ENCODE measurements at places on chromosomes 6 and 20.

GRCh38 chr20:39698752-39699151 is 736.6 kb downstream of the DHX35 start:
- DNase-seq, result no peak

- no peak for DNase-seq
These were observed 4.4 kb downstream of the LY86 start for GRCh38 chr6:6592826-6593475.

- DNase-seq, result no peak
These were observed 109.7 kb upstream of the MMS22L start for GRCh38 chr6:97392735-97393134.

GRCh38 chr20:38162149-38162548 is 2.9 kb downstream of the TGM2 start:
- DNase-seq, result no peak

DNA sequence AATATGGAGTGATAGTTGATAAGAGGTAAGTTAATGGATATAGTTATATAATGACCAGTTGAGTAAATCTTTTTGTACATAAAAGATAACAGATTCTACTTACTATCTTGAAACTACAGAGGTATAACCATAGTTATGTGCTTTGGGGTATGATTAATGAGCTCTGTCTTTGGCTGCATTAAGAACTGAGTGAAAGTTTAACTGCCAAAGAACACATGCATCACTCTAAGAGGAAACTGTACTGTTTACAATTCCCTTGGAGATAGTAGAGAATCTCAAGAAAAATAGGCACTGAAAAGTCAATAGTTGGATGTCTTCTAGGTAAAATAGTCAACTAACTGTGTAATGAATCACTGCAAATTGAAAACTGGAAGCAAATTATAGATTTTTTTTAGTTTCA is 1129.5 kb downstream of the EPHA7 start:
- DNase-seq, result no peak

DNA sequence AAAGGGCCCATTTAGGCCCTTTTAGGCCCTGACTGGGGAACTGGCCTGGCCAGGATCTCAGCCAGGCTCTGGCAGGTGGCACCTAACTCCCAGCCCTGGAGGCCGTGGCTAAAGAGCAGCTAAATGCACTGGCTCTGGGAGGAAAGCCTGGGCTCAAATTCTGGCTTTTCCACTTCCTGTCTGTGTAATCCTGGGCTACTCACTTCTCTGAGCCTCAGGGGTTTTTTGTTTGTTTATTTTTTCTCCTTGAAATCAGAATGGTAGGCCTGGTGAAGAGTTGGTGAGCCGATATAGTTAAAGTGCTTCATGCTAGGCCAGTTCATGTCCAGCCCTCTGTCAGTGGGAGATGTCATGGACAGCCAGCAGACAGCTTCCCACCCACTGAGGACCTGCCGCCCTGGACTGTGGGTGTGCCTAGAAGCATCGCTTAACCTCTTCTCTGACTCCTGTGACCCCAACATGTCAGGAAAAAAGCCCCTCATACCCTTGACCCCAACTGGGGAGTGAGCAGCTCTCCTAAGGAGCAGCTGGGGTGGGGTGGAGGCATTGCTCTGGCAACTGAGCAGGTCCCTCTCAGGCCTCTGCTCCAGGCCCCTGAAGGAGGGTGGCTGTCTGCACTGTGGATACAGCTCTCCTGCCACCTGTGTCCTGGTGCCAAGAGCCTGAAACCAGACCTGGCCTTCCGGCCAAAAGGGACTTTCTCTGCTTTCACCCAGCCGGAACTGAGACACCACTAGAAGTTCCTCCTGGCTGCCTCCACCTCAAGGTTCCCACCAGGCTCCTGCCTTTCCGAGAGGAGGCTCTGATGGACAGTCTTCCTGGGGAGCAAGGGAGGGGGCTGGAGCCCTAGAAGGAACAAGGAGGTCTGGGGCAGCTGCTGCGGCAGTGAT is 57.2 kb upstream of the MYL9 start:
- DNase-seq, result peak; percentile 18

- DNase-seq, result no peak
These were observed 42.2 kb upstream of the ADIG start for GRCh38 chr20:38538789-38539188.

DNA sequence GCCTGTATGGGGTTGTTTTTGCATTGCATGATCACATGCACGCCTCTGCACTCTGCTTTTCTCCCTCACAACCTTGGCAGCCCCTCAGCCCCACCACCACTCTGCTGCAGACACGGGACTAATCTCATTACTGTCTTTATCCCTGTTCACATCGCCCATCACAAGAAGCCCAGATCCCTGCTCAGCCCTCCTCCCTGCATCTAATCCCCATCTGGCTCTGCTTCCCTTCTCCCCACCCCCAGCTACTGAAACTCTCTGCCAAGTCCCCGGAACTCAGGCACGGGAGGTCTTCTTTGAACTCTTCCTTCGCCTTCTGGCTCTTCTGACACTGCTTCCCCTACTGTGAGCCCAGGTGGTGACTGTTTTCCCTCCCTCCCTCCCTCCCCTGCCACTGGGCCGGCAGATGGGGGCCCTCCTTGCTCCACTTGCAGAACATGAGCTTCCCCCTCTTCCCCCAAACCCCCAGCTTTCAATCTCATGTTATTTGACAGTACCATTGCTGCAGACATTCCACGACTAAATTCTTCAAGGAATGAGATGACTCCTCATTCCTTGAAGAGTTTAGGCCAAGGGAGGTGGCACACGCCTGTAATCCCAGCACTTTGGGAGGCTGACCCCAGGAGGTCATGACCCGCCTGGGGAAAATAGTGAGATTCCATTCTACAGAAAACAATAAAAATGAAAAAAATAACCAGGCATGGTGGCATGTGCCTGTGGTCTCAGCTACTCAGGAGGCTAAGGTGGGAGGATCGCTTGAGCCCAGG is 21.9 kb upstream of the TULP1 start:
- DNase-seq, result no peak

- DNase-seq, result no peak
These were observed 10.0 kb downstream of the TRERF1 start for GRCh38 chr6:42441697-42442081.

GRCh38 chr6:56691286-56691595 is 48.6 kb upstream of the DST start:
- no peak for DNase-seq

DNA sequence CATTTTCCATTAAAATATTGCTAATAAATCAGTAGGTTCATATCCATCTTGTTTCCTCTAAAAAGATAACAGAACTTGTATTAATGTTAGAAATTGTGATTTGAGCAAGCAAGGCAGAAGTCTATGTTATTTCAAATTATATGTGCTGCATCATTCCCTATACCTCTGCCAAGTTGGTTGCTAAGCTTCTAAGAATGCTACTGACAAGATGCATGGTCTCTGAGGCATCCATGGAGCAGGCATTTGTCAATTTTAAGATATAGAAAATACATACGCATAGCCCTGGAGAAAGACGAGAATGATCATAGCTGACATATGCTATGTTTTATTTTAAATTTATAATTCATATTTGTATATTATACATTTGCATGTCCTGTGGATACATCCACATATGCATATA is 168.3 kb upstream of the THEMIS start:
- no peak for DNase-seq

DNA sequence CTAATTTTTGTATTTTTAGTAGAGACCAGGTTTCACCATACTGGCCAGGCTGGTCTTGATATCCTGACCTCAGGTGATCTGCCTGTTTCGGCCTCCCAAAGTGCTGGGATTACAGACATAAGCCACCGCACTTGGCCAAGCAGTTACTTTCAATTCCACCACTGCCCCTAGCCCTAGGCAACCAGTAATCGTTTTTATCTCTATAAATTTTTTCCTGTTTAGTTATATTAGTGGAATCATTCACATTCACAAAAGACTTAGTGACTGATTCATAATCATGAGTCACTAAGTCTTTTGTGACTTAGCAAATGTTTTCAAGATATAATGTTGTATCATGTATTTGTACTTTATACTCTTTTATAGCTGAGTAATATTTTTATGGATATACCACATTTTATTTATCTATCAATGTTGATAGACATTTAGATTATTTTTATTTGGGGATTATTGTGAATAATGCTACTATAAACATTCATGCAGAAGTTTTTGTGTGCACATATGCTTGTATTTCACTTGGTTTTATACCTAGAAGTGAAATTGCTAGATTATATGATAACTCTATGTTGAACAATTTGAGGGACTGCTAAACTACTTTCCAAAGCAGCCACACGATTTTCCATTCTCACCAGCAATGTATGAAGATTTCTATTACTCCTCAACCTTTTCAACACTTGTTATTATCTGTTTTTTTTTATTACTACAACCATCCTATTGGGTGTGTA is 421.4 kb upstream of the ID4 start:
- no peak for DNase-seq

GRCh38 chr6:164164876-164165275 is 750.4 kb downstream of the QKI start:
- no peak for DNase-seq

- DNase-seq, result no peak
These were observed 45.6 kb downstream of the RSPO3 start for GRCh38 chr6:127164036-127164435.

DNA sequence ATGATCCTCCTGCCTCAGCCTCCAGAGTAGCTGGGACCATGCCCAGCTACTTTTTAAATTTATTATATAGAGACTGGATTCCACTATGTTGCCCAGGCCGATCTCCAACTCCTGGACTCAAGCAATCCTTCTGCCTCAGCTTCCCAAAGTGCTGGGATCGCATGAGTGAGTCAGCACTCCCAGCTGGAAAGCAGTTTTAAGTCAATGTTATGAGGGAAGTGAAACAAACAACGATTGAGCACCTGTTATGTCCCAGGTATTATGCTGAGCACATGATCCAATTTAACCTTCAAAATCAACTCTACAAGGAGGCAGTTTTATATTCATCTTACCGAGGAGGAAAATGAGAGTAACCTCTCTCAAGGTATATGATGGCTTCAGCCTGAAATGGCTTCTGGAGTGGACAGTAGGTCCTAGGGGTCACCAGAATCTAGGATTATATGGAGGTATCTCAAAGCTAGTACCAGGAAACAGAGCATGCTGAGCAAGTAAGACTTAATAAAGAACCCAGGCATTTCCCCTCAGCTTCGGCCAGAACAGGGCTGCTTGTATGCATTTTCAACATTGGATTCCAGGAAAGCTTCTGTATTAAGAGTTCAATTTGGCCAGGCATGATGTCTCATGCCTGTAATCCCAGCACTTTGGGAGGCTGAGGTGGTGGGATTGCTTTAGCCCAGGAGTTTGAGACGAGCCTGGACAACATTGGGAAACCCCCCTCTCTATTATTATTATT is 55.0 kb downstream of the EDN1 start:
- DNase-seq, result no peak

DNA sequence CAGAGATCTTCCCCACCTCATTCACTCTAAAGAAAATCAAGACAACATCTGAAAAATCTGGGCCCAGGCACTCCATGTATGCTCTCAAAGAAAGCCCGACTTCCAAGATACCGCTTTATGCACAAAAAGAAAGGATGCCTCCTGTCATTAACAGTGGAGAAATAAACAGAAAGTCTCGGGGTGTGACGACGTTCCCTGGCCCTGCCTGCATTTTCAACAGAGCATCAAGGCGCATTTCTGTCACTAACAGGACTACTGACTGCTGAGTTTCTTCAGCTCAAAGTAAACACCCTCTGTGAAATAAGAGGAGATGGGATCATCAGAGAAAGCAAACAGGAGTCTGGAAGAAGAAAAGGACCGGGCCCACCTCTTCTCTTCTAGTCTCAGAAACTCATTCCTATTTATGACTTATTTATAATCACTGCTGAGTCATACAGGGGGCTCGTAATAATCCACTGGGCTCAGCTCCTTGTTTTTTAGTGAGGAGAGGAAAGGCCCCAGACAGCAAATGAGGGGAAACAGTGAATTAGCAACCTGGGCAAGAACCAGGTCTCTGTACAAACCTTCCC is 99.7 kb downstream of the ZMYND8 start:
- no peak for DNase-seq

DNA sequence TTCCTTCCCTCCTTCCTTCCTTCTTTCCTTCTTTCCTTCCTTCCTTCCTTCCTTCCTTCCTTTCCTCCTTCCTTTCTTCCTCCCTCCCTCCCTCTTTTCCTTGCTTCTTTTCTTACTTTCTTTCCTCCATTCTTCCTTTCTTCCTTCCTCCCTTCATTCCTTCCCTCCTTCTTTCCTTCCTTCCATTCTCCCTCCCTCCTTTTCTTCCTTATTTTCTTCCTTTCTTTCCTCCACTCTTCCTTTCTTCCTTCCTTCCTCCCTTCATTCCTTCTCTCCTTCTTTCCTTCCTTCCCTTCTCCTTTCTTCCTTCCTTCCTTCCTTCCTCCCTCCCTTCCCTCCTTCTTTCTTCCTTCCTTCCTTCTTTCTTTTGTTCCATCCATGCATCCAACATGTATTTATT is 35.1 kb upstream of the EDN3 start:
- no peak for DNase-seq

GRCh38 chr6:162468326-162468725 is 259.2 kb downstream of the PRKN start:
- DNase-seq, result no peak

- DNase-seq, result peak; percentile 52
These were observed 11.6 kb upstream of the SLC2A12 start for GRCh38 chr6:134063966-134064445.

- DNase-seq, result no peak
These were observed 189.0 kb upstream of the SOX4 start for GRCh38 chr6:21404577-21404976.

GRCh38 chr6:25629198-25629576 is 22.8 kb upstream of the SCGN start:
- DNase-seq, result peak; percentile 59

- DNase-seq, result no peak
These were observed 71.4 kb downstream of the ALDH5A1 start for GRCh38 chr6:24566020-24566767.

DNA sequence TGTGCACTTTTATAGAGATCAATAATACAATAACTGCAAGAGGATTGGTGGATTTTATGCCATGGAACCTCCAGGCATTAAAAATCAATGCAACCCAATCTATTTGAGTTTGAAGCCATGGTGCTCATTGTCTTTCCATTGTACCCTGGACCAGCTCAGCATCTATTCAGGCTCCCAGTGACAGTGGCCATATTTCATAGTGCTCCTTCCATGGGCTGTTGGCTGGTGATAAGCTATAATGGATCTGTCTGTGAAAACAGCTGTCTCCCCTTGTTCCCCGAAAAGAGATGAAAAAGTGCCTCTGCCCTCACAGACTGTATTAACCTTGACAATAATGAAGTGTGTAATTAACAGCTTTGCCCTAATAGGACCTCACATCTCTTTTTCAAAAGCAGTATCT is 74.3 kb downstream of the LAMP5 start:
- DNase-seq, result no peak

DNA sequence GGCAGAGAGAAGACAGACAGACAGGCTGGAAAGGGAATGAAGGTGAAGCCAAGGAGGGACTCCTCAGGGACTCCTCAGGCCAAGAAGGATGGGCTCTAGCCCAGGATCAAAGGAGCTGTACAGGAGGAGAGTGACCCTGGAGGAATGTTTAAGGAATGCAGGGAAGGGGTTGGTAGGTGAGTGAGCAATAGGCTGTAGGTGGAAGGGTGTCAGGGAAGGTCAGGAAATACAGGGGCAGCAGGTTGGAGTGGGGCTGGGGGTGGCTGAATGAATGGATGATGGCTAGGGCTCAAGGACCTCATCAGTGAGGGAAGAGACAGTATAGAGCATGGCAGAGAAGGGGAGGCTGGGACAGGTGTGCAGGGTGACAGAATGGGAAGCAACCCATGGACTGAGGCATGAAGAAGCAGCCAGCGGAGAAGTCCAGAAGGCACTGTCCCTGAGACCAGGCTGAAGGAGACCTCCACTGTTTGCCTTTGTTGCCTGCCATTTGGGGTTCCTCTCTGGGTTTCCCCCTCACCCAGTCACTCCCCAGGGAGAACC is 13.2 kb downstream of the SYNGAP1 start:
- DNase-seq, result no peak
